ENCODE measurements at places on chromosomes 5 and 9.

- no peak for DNase-seq
These were observed 83.5 kb upstream of the PRR16 start for GRCh38 chr5:120380644-120381043.

- no peak for DNase-seq
These were observed 17.5 kb downstream of the ADRA1B start for GRCh38 chr5:159933531-159934485.

DNA sequence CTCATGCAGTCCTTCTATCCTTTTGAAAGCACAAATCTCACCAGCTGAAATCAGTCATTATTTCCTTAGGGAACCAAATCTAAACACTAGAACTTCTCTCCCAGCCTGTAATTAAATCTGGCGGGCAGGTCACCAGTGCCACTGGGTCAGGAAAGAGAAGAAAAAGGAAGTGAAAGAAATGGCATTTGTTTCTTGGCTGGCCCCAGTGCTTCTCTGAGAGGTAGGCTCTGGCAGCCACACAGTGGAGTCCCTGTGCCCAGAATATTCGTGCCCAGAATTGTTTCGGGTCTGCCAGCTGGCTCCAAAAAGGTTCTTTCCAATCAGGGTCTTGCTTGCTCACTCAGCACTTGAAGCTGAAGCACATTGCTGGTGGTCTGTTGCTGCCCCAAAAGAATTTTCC, 133.9 kb upstream of the MTAP start:
- DNase-seq, result no peak

GRCh38 chr5:167903659-167904058, 387.8 kb upstream of the WWC1 start:
- no peak for DNase-seq

DNA sequence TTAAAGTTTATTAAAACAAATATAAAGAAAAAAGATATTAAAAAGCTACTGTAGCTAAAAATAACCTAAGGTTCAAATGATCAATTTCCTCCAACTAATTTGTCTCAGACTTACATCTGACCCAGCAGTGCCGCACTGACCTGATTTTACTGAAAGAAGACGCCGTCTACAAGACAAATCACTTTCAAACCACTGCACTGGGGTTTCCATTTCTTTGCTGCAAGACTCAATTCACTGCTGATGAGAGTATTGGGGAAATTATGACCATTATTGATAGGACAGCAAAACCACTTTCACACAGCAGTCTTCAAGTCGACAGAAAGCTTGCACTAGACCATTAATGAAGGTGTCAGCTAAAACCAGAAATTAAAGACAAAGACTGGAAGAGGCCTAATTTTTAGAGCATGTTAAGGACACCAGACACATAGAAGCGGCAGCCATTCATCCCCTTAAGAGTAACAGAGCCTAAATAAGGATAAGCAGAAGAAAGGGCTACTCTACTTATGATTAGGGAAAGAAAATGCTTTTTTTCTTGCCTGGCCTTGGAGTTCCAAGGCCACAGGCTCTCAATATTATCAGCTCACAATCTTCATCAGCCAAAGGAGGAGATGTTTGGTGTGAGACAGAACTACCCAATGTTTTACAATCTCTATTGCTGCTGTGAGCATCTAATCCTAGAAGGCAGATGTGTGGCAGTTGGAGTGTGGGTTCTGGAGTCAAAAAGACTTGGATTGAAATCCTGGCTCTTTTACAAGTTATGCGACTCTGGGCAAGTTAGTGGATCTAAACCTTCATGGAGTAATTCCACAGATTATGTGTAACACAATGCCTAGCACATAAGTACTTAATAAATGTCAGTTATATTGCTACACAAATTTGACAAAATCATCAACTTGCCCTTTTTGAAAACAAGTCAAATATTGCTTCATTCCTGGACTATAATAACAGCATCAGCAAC, 190.7 kb downstream of the MAPKAP1 start:
- DNase-seq, result no peak

DNA sequence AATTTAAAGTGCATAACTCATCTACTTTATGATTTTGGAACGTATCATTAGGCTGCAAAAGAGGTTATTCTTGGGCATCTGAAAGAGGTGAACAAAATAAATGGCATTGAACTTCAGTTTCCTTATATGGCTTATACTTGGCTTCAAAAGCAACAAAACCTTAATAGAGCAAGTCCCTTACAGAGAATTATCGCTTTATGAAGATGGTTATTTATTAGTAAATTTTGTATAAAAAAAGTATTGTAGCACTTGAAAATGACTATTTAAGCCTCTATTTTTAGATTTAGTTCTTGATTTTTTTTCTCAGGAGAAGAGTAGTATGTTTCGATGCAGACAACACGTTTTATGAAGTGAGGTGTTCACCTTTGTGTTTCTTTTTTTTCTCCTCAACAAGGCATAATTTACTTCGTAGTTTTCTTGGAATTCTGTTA, 2.0 kb downstream of the ERBIN start:
- DNase-seq, result no peak

- no peak for DNase-seq
These were observed 49.6 kb downstream of the IL31RA start for GRCh38 chr5:55900776-55901175.

DNA sequence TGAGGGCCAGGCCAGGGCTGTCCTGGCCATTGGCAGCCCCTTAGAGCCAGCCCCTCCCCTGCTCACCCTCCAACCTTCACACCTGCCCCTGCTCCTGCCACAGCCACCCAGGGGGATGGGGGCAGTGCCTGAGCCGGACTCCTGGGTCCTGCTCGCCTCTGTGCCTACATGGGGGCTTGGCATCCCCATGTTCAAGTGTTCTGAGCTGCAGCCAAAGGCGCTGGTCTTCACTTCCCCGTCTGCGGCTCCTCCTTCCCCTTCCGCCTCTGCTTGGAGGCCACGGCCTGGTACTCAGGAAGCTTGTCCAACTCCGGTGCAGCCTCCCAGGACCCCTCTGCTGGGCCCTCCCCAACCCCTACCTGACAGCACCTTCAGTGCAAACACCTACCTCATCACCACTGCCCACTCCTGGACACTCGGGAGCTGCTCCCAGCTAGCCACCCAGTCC, 2.3 kb upstream of the DNLZ start:
- no peak for DNase-seq

GRCh38 chr9:33381231-33381791, 21.1 kb downstream of the AQP7 start:
- no peak for DNase-seq

DNA sequence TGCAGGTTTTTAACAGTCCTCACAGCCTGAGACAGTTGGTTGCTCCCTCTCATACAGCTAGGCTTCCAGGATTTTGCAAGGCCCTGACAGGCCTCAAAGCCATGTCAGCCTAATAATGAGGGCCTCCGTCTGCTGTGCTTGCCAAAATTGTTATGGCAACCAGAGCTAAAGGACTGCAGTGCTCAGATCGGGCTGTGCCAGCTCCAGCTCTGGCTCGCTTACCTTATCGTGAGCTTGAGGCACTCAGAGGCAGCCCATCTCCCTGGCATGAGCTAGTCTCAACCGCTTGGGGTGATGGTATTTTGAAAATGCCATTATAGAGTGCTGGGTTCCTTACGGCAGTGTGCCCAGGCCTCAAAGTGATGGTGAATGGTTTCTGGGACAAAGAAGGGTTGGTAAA, 8.4 kb downstream of the MTAP start:
- no peak for DNase-seq

- DNase-seq, result no peak
These were observed 437.2 kb upstream of the EDIL3 start for GRCh38 chr5:84821924-84822323.

DNA sequence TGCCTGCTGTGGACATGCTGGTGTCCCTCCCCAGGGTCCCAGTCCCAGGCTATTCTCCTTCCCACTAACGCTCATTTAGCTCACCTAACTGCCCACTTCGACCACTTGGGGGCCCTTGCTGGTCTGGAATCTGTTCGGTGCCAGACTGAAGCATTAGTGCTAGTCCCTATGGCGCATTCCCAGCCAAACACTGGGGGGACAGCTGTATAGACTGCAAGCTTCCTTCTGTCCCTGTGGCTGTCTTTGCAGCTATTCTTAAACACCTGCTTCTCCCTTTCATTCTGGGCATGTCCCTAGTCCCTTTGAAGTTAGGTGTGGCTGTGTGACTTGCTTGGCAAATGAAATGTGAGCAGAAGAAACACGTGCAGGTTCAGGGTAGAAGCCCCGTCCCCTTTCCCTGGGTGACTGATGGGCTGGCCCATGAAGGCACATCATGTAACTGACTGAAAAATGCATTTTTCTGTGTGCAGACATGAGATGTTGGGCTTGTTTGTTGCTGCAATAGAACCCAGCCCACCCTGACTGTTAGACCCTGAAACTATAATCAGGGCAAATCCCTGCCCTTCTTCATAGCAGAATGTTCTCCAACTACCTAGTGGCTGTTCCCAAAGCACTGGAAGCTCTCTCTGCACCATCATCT, 134.4 kb downstream of the BARX1 start:
- no peak for DNase-seq

DNA sequence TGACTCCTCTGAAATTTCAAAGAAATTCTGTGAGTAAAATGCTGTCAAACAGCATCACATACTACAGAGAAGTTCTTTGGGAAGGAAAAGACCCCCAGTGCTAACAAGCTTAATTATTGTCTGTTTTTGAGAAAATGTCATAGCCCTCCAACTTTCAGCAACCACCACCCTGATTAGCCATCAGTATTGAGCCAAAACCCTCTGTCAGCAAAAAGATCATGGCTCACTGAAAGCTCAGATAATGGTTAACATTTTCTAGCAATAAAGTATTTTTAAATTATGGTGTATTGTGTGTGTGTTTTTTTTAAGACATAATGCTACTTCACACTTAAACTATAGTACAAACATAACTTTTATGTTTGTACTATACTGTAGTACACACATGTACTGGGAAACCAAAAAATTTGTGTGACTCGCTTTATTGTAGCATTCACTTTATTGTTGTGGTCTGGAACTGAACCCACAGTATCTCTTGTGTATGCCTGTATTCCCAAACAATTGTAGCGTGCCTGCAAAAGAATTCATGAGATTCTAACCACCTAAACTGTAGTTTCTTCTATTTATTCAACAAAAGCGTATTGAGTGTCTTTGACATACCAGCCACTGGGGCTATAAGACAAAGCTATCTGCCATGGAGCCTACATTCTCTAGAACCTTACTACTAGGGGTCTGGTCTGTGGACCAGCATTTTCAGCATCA, 31.6 kb downstream of the TLE4 start:
- DNase-seq, result no peak

DNA sequence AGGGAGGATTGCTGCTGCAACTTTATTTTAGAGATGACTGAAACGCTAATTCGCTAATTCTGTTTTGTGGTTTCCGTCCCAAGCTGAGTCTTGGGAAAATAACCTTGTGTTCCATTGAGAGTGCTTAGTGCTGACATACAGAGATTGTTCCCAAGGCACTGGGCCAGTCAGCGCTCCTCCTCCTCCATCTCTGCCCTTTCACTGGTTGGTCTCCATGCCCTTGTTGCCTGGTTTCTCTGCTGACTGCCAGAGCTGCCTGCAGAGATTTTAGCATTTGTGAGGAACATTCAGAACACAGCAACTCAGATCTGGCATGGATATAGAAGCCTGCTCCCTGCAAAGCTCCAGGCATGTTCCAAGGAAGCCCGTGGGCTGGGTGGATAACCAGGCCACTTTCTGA, 126.0 kb upstream of the IRX2 start:
- no peak for DNase-seq

GRCh38 chr9:126704157-126704891, 90.6 kb downstream of the LMX1B start:
- no peak for DNase-seq

DNA sequence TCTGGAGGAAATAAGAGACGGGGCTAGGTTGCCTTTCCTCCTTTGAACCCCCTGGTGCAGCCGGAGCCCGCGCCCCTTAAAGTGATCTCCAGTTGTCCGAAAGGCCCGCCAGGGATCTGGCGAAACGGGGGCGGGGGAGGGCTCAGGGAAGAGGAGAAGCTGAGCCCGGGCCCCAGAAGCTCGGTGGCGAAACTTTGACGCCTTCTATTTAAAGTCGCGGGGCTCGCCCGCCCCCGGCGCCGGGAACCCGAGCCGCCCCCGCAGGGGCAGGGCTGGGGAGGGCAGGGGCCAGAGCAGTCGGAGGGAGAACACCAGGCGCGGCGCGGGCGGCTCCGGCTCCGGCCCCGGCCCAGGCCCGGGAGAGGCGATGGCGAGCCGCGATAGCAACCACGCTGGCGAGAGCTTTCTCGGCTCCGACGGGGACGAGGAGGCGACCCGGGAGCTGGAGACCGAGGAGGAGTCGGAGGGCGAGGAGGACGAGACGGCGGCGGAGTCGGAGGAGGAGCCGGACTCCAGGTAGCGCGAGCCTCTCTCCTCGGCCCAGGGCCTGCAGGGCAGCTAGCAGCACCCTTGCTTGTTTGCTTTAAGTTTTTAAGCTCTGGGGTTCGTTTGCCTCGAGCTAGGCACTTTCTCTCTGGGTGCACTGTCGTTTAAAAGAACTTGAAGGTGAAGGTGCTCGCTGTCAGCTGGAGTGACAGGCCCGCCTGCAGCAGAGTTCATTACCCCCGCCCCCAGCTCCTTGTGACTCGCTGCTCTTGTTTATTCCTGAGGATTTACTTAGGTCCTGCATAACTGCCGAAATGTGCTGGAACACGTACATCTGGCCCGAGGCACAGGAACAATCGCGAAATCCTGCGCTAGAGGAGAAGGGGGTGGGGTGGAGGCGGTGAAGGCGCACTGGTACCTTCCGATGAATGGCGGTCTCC, at the start of gene CMYA5:
Gene CMYA5, plus strand, starts transcription at position 296 of the 926 bp plus-strand sequence. Its CDS starts 72 bp downstream, at position 368.
- DNase-seq, result no peak

GRCh38 chr5:136457390-136458013, 92.2 kb upstream of the TRPC7 start:
- no peak for DNase-seq

DNA sequence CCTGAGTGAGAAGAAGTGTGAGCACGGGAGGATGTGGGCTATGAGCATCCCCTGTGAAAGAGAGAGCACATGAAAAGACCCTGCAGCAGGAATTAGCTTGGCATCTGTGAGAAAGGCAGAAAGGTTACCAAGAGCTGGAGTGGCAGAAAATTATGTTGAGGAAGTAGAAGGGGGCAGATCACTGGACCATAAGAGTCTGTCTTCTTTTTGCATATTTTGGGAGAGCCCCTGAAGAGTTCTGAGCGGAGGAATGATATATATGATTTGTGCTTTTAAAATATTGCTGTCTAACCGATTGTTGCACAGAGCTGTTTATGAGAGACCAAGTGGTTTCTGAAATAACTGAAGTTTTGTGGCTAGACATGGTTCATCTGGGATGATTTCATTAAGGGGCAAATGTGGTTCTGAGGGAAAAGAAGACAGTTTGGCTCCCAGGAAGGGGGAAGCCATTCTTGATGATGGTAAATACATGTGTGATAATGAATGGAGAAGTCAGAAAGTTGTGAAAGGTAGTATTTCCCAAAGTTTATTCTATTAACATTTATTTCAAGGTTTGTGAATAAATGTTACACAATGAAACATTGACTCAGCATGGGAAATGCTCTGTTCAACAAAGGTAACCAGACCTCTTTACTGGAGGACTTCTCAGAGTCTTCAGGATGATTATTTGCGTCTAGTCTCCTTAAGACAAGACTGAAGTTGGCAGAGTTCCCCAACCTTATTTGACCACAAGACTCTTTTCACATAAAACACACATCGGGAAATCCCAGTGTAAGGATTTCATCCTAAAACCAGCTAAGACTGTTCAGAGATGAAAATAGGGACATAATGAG, 31.5 kb upstream of the ADRB2 start:
- DNase-seq, result no peak

- DNase-seq, result no peak
These were observed 1.5 kb downstream of the ARPC5L start for GRCh38 chr9:124863371-124863871.

Data from activated T-helper 1 cell treated with Interleukin-2 at 50 U/mL for 16 hours (primary cell).